PC-3 (cell line): ENCODE measurements at places on chromosomes 12 and 14.

- DNase-seq, result no peak
These were observed 12.8 kb downstream of the SLC38A2 start for GRCh38 chr12:46359667-46360280.

GRCh38 chr12:48486261-48486660 is 4.0 kb downstream of the C12orf54 start:
- DNase-seq, result peak; percentile 9

DNA sequence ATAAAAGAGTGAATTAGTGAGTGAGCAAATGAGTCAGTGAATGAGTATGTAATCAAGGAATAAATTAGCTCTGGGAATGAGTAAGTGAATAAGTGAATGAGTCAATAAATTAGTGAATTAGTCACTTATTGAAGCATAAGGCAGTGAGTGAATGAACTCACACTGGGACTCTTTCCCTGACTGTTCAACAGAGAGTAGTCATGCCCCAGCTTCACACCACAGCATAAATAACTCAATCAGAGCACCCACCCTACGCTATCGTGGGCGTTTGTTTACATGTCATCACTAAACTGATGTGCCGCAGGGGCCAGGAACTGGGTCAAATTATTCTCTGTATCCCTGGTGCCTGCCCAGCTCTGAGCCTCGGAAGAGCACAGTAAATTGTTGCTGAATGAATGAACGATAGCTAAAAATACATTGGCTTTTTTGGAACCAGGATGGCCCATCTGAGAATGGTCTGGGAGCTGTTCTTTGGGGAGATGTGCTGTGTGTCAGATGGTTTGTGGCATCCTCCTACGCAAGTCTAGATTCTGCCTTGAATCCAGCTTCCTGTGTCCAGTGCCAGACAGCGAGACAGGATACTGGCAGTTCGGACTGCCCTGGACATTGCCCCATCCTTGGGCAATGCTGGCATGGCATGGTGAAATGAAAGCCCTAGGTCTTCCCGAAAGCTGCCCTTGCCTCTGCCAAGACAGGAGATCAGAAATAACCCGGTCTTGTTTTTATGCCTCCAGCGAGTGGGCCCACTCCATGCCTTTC is 98.0 kb upstream of the RTL1 start:
- DNase-seq, result peak; percentile 52

- no peak for DNase-seq
These were observed 114.8 kb downstream of the RIMBP2 start for GRCh38 chr12:130601327-130601726.

- no peak for DNase-seq
These were observed 378.8 kb downstream of the ALG10 start for GRCh38 chr12:34400986-34401658.

DNA sequence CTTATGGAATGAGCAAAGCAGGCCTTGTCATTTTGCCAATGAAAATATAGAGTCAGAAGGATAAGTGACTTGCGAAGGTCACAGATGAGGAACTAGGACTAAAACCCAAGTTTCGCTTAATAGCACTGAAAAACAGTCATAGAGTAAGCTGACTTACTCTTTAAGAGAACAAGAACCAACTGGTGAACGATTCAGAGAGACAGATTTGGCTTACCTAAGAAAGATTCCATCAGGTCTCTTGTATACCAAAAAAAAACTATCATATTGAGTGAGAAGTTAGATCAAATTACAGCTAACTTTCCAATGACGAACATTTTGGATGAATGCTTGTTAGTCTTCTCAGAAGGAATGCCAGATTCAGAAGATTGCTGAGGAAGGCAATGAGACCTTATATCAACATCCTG is 74.2 kb downstream of the ZFC3H1 start:
- no peak for DNase-seq

- peak; percentile 98 for DNase-seq
These were observed 61.1 kb downstream of the PITPNM2 start for GRCh38 chr12:123089631-123090353.

DNA sequence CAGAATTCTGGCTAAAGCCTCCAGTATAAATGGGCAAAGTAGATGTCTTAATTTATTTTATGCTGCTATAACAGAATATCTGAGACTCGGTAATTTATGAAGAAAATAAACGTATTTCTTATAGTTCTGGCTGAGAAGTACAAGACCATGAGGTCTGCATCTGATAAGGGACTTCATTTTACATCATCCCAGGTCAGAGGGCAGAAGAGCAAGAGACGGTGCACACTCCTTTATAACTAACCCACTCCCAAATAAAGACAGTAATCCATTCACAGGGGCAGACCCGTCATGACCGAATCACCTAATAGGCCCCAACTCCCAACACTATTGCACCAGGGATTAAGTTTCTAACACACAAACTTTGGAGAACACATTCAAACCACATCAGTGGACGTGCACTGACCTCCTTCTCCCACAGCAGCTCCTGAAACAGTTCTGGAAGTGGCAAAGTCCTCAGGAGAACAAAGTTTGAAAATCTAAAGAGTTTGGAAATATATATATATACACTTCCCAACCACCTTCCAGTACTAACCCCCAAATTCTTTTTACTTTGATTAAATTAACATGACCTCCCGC is 116.5 kb downstream of the MED13L start:
- DNase-seq, result no peak

DNA sequence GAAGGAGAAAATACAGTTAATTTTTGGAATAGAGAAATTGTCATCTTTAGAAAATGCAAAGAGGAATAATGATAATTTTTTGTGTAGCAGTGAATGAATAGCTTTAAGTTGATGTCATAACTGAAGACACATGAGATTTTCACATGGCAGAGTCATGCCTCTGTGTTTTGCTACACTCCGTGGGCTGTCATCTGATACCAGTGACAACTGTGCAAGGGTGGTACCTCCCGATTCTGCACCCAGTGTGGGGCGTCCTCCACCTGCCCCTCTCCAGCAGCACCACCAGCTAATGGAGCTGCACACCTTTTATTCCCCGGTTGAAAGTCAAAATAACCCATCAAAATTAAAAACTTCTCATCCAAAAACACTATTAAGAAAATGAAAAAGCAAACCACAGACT is 47.2 kb downstream of the ANKRD9 start:
- no peak for DNase-seq

DNA sequence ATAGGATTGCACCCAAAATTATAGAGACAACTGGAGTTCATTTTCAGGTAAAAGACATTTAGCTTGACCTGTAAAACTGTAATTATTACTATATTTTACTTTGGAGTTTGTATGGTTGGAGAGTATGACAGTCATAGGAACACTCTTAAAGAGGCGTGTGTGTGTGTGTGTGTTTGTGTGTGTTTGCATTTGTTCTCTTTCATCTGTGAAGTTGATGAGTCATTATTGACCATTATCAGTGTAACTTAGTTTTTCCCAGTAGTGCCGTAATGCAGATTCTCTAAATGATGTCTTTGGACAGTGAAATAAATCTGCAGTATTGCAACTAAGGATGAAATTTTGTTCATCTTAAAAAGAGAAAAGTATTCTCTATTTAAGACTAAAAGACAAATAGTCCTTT is 13.0 kb downstream of the WASHC4 start:
- peak; percentile 57 for DNase-seq

- no peak for DNase-seq
These were observed 246.3 kb downstream of the NUAK1 start for GRCh38 chr12:105892362-105892910.

DNA sequence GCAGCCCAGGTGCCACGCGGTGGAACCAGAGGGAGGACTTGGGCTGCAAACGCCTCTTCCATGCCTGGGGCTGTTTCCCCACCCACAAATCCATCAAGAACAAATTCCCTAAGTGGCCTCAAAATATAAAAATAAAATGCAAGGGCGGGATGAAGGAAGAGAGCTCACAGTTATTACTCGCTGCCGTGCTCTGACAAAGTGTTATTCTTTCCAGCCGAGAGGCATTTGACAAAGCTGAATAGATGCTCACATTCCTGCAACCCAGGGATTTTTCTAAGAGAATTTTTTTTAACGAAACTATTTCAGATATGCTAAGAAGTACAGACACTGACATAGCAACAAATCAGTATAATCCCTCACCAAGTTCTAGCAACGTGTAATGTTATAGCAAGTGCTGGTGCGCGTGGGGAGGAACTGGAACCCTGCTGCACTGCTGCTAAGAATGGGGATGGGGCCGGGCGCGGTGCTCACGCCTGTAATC is 70.7 kb downstream of the SCARB1 start:
- no peak for DNase-seq

DNA sequence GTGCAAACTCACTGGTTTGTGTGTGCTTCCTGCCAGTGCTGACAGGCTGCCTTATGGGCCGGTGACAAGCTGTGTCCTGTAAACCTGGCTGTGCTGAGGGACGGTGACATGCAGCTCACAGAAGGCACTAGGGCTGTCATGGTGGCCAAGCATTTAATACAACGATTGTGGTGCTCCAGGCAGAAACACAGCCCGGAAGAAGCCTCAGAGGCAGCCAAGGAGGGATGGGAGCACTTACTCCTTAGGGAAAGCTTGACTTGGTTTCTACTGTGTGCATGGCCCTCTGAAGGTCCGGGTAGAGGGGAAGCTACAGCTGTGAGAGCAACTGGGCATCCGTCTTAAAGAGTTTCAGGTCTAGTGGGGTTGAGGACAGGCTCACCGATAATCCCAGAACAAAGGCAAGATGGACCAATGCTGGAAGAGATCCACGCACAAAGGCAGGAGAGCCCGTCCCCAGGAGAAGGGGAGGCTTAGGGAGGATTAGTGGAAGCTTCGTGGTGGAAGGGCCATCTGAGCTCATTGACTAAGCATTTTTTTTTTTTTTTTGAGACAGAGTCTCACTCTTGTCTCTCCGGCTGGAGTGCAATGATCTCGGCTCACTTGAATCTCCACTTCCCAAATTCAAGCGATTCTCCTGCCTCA is 10.7 kb upstream of the MCRS1 start:
- DNase-seq, result no peak

DNA sequence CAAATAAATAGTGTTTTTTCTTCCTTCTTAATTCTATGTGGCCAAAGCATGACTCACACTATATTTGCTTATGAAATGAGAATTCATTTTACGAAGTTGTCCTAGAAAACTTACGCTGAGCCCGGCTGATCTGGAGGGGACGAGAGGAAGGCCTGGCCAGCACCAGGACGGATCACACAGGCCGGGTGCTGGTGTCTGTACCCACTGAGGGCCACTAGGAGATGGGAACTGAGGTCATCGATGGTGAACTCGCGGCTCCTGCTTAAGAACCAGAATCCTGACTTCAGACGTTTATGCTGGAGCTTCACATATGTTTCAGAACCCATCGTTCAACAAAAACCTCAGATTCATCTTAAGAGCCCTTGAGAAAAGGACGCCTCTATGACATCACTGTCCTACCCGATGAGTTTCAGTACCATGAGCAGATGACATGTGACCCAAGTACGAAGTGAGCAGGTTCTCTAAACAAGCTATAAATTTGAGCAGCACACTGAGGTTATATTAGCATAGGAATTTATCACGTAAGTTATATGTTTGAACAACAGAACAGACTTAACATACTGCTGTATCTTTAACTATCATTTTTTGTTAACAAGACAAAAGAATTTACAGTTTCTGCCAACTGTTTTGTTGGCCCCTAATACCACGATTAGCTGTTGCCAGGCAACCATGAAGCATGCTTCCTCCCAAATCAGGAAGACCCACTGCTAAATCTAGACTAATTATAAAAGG is 111.9 kb downstream of the FOXN3 start:
- DNase-seq, result peak; percentile 77

DNA sequence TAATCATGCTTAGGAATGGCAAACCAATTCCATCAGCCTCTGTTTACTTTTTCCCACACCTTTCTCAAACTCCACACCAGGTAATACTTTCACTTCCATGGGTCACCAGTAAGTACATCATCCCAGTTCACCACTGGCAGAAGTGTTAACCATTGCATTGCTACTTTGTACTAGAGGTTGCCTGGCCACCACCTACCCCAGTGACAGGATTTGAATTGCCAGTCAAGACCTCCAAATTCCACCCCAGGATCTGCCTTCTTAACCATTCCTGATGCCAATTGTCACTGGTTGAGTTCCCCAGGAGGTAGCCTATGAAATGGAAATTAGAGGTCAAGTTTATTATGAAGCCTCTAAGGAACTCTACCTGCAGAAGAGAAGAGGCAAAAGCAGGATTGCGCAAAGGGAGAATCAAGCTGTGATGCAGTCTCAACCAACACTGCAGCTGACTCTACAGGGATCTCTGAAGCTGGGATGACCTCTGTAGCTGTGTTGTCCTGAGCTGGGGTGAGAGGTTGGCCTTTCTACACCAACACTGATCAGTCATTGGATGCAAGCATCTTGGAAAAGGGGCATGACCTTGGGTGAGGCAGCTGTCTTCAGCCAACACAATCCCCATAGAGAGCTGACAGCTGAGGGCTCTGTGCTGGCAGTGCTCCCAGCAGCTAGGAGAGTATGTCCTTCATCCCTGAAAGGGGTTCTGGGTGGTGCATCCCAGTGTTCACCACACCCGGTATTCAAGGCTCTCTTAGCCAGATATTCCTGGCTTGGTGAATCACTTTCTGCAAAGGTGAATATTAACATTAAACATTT is 37.0 kb upstream of the HMGA2 start:
- no peak for DNase-seq

DNA sequence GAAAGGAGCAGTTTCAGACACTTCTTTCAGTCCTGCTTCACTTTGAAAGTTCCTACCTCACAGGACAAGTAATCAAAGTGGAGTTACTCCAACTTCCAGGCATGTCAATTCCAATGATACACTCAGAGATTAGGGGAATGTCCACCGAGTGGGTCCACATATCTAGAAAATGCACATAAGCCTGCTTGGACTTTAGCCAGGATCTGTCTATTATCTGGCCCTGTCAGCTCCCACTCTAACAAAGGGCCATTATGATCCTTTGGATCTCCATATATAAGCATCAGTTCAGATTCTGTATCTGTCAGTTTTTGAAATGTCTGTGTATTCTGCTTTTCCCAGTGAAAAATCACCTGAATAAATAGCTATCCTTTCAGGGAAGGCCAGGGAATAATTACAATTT is 112.9 kb upstream of the ATXN7L3B start:
- DNase-seq, result no peak

DNA sequence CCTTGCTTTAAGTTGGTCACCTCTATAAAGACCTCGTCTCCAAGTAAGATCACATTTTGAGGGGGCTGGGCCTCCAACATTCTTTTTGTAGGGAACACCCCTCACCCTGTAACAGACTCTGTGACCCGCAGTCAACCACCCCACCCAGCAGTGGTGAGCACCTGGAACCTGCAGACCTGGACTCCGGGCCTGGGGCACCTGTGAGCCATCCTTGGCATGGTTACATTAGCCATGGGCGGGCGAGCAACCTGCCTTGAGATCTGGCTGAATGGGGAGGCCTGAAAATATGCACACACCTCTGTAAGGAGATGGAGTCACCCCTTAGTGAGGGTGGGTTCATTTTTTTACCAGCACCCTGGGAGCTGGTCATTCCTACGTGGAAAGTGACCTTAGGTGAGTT is 95.3 kb downstream of the RIMBP2 start:
- no peak for DNase-seq

- no peak for DNase-seq
These were observed 255.0 kb downstream of the PAWR start for GRCh38 chr12:79435742-79436141.

DNA sequence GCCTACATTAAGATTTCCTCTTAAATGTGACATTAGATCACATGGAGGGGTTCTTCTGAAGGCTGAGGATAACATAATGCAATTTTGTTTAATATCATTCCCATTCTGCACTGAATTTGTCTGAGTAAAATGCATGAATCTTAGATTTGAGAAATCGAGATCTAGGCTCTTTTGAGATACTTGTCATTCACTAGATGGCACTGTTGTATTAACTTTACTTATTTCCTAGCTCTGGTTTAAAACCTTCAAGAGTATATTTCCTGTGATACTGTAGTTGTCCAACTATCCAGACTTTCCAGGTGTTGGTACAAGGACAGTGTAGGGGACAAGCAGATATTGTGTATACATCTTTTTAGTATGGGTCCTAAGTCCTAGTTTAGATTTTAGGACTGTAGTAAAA is 91.7 kb upstream of the SEL1L start:
- peak; percentile 55 for DNase-seq
